ENCODE measurements at places on chromosomes 3 and 15. TPM values are rescaled to one million over a fixed set of nuclear protein-coding genes. Genes with fewer than 3 reads are reported as not detected.
A peak's percentile ranks its signal among the peaks of the same experiment; 100 is the strongest.

WNT5A gene
- polyA plus RNA-seq = 168 TPM

GRCh38 chr3:127684871-127685707 lies 12.3 kb downstream of the ABTB1 start:
- DNase-seq = no peak

DNA sequence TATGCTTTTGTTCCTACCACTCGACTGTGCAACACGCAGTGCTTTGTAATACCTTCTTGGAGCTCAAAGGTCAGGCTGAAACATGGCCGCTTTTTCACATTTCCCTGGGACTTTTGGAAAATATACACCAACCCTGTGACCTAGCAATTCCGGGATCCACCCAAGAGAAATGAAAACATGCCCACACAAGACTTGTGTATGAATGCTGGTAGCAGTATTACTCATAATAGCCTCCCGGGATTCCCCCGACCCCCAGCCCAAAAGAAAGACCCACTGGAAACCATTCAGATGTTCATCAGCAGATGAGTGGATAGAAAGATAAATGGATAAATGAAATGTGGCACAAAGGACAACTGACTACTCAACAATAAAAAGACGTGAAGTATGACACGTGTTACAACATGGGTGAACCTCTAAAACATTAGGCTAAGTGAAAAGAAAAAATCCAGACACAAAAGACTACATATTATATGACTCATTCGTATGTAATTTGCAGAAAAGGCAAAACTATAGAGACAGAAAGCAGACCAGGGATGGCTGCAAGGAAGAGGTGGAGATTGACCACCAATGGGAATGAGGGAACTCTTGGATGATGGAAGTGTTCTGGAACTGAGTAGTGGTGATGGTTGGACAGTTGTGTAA lies 104.1 kb downstream of the PGPEP1L start:
- no peak for DNase-seq

- DNase-seq = no peak
These were observed 42.3 kb downstream of the RSRC1 start for GRCh38 chr3:158152186-158152585.

TMEM45A gene
- polyA plus RNA-seq = 33.0 TPM

GRCh38 chr3:37250435-37250834 lies 76.1 kb upstream of the LRRFIP2 start:
- no peak for DNase-seq

ABHD2 gene
- 60.1 TPM for polyA plus RNA-seq

DNA sequence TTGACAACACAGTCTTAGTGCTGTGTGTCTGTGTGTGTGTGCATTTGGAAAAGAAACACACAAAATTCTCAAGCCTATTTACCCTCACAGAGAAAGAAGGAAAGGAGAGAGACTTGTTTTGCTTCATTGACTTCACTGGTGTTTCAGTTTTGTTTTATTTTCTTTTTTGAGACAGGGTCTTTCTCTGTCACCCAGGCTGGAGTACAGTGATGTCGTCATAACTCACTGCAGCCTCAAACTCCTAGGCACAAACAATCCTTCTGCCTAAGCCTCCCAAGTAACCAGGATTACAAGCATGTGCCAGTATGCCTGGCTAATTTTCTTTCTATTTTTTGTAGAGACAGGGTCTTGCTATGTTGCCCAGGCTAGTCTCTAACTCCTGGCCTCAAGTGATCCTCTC lies 636.9 kb downstream of the TAFA4 start:
- no peak for DNase-seq

- DNase-seq = peak; percentile 33
These were observed 12.0 kb downstream of the MRPL46 start for GRCh38 chr15:88454867-88455810.

PSMA4 gene
- 395 TPM for polyA plus RNA-seq

- peak; percentile 72 for DNase-seq
These were observed 66.3 kb upstream of the LRIG1 start for GRCh38 chr3:66567077-66567476.

ZNF620 gene
- polyA plus RNA-seq = 0.69 TPM

GRCh38 chr15:73927476-73928240 lies 1.4 kb downstream of the LOXL1 start:
- no peak for DNase-seq

DNA sequence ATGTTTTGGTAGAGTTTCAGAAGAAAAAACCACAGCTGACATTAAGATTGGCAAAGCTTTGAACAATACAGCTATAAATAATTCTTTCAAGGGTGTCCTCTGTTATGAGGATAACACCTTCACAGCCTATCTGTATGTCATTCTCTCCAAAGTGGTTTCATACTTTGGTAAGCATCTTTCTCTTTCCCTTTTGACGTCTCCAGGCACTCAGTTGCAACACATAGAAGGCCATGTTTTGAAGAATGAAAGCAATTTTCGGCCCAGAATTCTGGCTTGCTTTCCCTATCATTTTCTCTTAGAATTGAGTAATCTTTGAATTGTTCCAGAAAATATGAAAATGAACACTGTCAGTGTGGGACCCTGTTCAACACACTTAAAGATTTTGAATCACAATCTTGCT lies 200.0 kb upstream of the CBLB start:
- no peak for DNase-seq

DNA sequence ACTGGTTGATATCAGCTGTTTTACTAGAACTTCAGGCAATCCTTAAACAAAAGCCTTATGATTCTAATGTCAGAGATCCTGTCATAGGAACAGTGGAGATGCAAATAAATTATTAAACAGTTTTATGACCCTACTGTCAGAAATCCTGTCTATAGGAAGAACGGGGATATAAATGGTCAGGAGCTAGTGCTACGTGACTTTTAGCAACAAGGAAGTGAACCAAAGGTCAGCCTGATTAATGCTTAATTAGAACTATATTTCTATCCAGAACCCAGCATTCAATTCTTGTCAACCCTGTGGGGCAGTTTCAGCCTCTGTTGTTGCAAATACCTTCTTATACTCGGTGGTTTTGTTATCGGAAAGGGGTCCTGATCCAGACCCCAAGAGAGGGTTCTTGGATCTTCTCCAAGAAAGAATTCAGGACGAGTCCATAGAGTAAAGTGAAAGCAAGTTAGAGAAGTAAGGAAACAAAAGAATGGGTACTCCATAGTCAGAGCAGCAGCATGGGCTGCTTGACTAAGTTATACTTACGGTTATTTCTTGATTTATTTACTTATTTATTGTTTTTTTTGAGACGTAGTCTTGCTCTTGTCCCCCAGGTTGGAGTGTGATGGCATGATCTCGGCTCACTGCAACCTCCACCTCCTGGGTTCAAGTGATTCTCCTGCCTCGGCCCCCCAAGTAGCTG lies 59.9 kb upstream of the RNU6-1 start:
- DNase-seq = no peak

STRIT1 gene
- not detected for polyA plus RNA-seq

DNA sequence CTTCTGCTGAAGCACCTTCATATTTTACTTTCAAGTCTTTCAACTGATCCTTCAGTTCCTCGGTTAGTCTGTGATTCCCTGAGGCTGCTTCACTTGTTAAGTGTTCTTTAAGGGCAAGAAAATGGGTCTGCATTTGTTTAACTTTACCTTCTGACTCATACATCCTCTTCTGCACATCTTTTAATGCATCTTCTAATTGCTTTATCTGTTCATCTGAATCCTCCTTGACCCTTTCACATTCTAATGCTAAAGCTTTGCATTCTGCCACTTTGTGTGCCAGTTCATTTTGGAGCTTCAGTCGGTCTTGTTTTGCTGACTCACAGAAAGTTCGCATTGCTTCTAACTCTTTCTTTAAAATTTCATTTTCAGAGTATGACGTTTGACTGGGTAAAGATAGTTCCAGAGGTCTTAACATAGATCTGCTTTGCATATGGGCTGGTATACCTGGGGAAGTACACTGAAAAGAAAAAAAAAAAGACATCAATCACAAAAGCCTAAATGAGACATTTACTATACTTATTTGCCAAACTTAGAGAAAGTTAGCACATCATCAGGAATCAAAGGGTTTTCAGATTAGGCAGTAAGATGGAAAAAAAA lies 94.3 kb downstream of the UACA start:
- no peak for DNase-seq

- no peak for DNase-seq
These were observed 30.8 kb upstream of the SLC25A36 start for GRCh38 chr3:140910860-140911259.

- no peak for DNase-seq
These were observed 18.2 kb downstream of the ABTB1 start for GRCh38 chr3:127690823-127691452.

ANKRD34C gene
- polyA plus RNA-seq = not detected

- DNase-seq = no peak
These were observed 244.8 kb upstream of the RGMA start for GRCh38 chr15:93333796-93334195.

DNA sequence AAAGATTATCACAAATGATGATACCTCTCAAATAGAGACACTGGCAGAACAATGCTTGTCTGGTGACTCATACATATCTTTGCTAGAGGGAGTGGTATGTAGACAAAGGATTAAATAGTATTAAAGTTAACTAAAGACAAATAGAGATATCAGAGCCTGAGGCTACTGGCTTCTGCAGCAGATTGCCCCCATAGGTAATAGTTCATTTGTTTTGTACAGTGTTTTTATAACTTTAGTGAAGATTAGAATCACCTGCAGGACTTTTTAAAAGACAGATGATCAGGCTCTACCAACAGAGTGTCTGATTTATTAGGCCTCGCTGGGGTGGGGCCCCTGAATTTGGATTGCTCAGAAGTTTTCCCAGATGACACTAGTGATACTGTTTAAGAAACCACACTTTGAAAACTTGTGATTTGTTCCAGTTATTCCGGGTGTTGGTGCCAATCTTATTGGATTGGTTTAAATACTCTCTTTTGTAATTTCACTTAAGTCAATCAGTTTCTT lies 96.4 kb downstream of the NAALADL2 start:
- DNase-seq = no peak

GRCh38 chr15:64430000-64430735 lies 30.2 kb upstream of the ZNF609 start:
- DNase-seq = peak; percentile 91

- no peak for DNase-seq
These were observed 63.2 kb upstream of the ATP2B2 start for GRCh38 chr3:10568549-10568948.

- DNase-seq = no peak
These were observed 13.0 kb upstream of the PIGZ start for GRCh38 chr3:196981657-196982056.

FOXB1 gene
- not detected for polyA plus RNA-seq

COLQ gene
- polyA plus RNA-seq = 0.91 TPM

DNA sequence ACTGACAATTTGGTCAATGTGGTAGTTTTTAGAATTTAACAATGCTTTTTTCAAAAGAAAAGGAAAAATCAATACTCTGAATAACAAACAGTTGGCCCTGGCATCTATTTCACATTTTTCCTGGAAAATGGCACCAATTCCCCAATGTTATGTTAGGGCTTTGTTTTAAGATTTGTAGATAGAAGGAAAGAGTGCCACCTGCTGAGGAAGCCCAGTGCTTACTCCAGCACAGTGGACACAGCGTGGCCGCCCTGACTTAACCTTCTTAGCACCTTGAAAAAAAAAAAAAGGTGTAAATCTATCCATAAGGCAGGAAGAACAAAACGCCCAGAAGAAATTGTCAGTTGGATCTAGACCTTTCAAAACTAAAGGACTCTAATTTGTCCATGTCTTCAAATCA lies 110.7 kb upstream of the CNTN4 start:
- DNase-seq = no peak

- DNase-seq = no peak
These were observed 28.8 kb downstream of the EAF2 start for GRCh38 chr3:121863801-121864200.

DNA sequence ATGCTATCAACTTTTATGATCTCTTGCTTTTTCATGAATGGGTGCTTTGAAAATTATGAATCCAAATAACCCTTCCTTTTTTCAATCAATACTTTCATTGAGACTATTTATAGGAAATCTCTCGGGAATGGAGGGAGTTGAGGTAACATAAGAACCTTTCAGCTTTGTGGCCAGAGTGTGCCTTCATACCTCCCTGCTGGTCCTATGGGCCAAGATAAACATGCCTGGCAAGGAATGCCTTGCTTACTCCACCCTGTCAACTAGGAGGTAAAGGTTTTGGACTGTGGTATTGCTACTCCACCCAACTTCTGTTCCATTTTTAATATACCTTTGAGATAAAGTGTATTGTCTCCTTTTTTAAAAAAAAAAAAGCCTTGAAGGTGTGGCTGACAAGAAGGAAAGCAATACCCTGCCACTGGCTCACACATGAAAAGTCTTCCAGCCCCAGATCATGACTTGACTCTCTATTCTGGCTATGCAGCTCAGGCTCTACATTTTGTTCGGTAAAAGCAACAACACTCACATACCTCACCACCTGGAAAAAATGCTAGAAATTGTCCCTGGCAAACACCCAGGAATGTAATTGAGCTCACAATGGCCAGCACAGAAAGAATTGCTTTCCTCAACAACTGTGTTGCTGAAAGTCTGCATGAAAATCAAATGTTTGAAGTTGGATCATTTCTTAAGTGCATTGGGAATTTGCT lies 35.8 kb downstream of the COL8A1 start:
- DNase-seq = no peak

DNA sequence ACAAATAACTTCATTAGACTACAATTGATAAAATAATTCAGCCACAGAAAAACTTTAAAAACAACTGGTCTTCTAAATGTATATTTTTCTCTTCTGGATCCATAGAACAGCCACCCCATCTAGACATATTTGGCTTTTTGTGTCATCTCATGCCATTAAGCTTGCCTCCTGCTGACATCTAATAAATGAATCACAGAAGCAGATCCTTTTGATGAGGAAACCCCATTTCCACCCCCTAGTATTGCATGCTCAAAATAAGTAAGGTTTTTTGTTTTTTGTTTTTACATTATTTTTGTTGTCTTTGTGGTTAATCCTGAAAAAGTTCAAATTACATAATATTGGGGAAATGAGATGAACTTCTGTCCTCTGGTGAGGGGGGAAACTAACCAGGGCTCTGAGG lies 94.8 kb downstream of the DUT start:
- DNase-seq = no peak

GRCh38 chr3:52845157-52845556 lies 10.3 kb upstream of the MUSTN1 start:
- DNase-seq = no peak

LMCD1 gene
- 39.1 TPM for polyA plus RNA-seq

CYP11A1 gene
- 0.14 TPM for polyA plus RNA-seq

FAM131A gene
- 8.5 TPM for polyA plus RNA-seq
